ENCODE measurements at places on chromosomes 2 and 18. TPM values are rescaled to one million over a fixed set of nuclear protein-coding genes. Genes with fewer than 3 reads are reported as not detected.

GCG gene
- total RNA-seq, result not detected

SYT4 gene
- not detected for total RNA-seq

ANKRD30B gene
- not detected for total RNA-seq

TMEM178A gene
- total RNA-seq, result 0.10 TPM

HOXD1 gene
- 0.26 TPM for total RNA-seq

FBXO41 gene
- total RNA-seq, result 4.7 TPM

MEP1B gene
- 0.04 TPM for total RNA-seq

SH3BP4 gene
- total RNA-seq, result 38.9 TPM

CCDC121 gene
- total RNA-seq, result 3.4 TPM

ST6GAL2 gene
- 13.1 TPM for total RNA-seq

GPBAR1 gene
- total RNA-seq, result 0.28 TPM

LGALSL gene
- 11.0 TPM for total RNA-seq

MYO5B gene
- 8.0 TPM for total RNA-seq

USP34 gene
- total RNA-seq, result 47.5 TPM

FTCDNL1 gene
- 3.0 TPM for total RNA-seq

POMC gene
- 0.06 TPM for total RNA-seq

FBXO15 gene
- total RNA-seq, result 0.48 TPM

GPR17 gene
- total RNA-seq, result not detected

DPY30 gene
- total RNA-seq, result 108 TPM

TUBA4B gene
- total RNA-seq, result 0.10 TPM

KCTD18 gene
- 10.6 TPM for total RNA-seq

ABCG5 gene
- total RNA-seq, result not detected

SEPTIN10 gene
- 32.1 TPM for total RNA-seq

CASP10 gene
- 2.4 TPM for total RNA-seq

BCS1L gene
- 44.1 TPM for total RNA-seq

KCNG2 gene
- total RNA-seq, result not detected

LRRC30 gene
- total RNA-seq, result not detected

G6PC2 gene
- total RNA-seq, result not detected

PXDN gene
- 11.5 TPM for total RNA-seq

ANKRD23 gene
- 1.8 TPM for total RNA-seq

DSC3 gene
- total RNA-seq, result 1.1 TPM

NPHP1 gene
- 6.8 TPM for total RNA-seq
